Activated CD4-positive, alpha-beta T cell treated with anti-CD3 and anti-CD28 coated beads, Interleukin-2, amount 50 U/mL, for 1 hour (primary cell): ENCODE measurements at places on chromosomes 3 and 15.

DNA sequence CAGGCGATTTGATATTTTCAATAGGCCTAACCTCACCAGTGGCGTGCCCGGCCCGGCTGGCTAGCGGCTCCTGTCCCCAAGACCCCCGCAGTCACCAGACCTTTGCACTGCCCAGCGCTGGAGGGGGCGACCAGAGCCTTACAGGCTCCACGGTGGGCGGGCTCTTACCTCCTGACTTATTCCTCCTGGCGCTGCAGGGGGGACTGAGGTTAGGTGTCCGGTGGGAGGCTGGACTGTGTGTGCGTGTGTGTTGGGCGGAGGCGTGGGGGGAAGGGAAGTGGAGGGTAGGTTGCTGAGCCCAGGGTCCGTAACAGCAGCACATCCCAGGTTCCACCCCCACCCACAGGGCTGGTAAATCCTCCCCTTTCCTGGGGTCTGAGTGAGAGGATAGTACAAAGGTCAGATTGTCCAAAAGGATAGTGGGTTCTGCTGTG, 27.5 kb upstream of the THRB start:
- DNase-seq: no peak

GRCh38 chr15:50146632-50147031, 27.6 kb upstream of the ATP8B4 start:
- DNase-seq: no peak

DNA sequence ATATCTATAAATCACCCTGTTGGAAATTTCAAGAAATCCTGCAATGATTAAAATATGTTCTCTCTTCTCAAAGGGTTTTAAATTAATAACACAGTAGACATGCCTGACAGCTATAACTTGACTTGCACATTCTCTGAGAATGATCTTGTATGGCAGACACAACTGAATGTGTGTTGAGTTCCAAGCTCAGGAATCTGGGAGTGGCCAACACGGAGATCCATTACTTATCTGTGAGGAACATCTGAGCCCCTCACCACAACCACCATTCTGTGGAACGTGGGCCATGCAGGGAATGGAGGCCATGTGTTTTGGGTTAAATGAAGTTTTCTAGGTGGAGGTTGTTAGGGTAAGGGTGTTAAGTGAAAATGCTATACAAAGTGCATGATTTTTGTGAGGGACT, 105.3 kb upstream of the CHMP2B start:
- no peak for DNase-seq

GRCh38 chr15:41935566-41936020, 36.8 kb downstream of the EHD4 start:
- no peak for DNase-seq

DNA sequence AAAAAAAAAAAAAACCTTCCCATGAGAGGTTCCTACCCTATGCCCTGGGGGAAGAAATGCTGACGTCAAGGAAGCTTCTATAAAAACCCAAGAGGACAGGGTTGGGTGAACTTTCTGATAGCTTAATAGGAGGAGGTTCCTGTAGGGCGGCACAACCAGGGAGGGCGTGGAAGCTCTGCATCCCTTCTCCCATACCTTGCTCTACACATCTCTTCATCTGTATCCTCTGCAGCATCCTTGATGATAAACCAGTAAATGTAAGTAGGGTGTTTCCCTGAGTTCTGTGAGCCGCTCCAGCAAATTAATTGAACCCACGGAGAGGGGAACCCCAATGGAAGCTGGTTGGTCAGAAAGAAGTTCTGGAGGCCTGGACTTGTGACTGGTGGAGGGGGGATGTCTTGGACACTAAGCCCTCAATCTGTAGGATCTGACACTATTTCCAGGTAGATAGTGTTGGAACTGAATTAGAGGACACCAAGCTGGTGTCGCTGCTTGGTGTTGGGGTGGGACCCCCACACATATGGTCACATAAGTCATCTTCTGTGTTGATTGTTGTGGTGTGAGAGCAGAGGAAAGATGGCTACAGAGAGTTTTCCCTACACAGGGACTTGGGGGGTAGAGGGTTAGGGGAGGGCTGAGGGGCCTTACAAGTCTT, 91.5 kb downstream of the ST6GAL1 start:
- no peak for DNase-seq

DNA sequence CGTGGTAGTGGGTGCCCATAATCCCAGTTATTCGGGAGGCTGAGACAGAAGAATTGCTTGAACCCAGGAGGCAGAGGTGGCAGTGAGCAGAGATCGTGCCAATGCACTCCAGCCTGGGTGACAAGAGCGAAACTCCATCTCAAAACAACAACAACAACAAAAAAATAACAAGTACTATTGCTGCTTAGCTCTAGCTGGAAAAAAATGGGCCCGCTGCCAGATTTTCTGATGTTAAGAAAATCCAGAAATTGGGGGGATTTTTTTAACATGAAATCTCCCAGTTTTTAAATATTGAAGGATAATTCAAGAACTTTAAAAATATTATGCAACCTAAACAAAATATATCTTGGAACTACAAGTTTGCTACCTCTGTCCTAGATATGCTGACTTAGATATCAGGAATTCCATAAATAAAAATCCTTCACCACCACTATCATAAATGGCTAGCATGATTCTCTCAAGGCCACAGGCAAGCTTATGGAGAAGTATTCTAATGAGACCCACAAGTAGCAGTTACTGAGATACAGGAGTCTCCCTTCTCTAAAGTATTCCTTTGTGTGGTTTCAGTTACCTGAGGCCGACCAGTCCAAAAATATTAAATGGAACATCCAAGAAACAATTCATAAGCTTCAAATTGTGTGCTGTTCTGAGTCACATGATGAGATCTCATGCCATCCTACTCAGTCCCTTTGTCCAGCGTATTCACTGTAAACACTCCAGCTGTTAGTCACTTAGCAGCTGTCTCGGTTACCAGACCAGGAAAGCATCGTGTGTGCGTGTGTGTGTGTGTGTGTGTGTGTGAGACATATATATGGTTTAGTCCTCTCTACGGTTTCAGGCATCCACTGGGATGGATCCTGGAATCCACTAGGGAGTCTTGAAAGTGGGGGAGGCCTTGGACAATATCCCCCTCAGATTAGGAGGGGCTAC, 277.2 kb downstream of the TBL1XR1 start:
- DNase-seq: no peak

DNA sequence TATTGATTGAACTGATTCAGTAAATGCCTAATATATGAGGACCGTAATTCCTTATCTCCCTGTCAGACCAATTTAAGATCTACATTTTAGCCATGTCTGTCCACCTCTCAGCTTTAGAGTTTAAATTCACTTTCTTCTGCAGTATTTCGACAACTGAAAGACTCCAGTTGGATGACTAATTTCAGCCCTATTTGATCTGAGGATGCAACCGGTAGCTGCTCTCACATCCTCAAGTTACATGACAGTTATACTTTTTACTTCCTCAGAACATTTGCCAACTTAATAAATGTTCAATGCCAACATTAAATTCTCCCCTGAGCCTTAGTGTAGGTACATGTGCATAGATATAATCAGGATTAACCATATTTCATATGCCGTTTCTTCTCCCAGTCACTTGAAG, 2.5 kb upstream of the HHLA2 start:
- DNase-seq: no peak

GRCh38 chr3:21534462-21534861, 216.5 kb downstream of the ZNF385D start:
- no peak for DNase-seq

DNA sequence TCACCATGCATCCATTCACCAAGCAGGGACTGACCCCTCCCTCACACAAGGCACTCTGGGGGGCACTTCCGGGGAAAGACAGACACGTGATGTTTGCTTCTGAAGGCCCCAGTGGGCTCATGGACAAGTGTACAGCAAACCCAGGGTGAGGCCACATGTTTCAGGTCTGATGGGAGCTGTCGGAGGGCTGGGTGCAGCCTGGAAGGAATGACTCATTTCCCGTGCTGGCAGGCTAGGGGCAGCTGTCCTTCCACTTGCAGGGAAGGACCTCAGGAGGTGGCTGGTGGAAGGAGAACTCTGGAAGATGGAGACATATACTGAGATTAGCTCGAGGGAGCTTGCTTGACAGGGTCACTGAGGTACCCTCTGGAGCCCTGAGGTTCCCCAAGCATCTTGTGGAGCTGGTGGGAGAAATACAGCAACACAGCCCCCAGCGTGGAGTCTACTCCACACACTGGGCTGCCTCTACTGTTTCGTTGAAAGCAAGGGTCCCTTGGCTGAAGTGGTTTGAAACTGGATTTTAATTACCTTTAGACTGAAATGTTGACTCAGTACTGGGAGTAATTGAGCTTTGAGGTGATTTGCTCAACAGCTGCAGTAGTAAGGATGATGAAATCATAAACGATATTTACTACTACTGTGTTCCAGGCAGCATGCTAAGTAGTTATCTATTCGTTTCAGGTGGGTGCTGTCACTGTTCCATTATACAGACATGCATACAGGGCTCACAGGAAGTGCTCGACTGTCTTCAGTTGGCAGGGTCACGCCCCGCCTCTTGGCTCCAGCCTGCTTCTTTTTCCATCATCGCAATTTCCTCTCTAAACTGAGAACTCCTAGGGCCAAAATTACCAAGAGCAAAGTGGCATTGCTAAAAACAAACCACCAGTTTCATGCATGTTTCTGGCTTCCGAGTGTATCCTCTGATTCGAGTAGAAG, 230.4 kb downstream of the ADAMTS17 start:
- DNase-seq: no peak

DNA sequence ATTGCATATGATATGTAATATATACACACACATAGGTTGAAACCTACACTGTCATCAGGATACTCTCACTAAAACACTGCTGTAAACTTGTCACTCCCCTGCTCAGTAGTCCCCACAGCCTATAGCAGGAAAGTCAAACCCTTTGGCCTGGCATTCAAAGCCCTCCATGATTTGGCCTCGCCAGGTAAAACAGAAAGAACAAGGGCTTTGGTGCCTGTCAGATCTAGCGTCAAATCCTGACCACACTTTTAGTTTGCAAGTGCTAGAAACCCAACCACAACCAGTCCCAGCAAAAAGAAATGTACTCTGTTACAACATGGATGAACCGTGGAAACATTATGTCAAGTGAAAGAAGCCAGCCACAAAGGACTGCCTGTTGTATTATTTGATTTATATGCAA, 11.4 kb downstream of the CRABP1 start:
- no peak for DNase-seq

DNA sequence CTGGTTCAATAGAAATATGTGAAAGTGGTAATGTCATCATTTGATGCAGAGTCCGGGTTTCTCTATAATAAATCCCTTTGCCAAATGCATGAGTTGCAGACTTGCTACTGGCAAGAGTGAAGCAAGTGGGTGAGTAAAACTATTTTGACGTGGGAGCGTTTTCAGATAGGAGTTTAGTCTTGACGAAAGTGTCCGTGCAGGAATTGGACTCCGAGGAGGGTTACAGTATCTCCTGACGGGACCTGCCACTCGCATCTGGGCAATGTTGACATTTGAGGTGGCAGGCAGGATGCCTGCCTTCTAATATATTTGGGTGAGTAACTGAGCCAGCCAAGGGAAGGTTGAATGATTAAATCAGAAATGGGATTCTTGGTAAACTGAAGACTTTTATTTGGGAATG, 16.0 kb downstream of the CDV3 start:
- no peak for DNase-seq

DNA sequence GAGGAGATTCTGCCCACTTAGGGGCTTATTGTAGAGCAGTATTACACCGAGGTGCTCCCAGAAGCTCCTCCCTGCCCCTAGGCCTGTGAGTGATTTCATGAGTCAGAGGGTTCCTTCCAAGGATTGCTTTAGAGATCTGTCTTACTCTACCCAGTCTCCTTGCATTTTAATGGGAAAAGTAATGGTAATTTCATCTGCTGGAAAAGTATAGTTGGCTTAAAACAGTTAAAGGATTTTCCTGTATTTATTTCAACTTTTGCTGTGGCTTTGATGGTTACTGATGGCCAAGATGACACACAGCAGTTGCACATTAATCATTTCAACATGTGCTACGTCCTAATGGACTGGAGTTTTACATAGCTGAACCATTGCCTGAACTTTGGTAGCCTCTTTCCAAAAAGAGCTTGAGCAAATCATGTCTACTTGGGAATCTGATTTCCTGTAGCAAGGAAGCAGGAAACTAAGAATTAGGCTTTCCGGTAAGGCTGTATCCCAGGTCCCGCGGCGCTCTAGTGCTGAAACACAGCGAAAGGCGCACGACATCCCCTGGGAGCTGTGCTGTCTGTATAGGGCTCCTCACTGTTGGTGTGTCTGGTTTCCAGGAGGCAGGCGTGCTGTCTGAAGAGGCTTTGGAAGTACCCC, 9.2 kb upstream of the PGPEP1L start:
- DNase-seq: no peak

DNA sequence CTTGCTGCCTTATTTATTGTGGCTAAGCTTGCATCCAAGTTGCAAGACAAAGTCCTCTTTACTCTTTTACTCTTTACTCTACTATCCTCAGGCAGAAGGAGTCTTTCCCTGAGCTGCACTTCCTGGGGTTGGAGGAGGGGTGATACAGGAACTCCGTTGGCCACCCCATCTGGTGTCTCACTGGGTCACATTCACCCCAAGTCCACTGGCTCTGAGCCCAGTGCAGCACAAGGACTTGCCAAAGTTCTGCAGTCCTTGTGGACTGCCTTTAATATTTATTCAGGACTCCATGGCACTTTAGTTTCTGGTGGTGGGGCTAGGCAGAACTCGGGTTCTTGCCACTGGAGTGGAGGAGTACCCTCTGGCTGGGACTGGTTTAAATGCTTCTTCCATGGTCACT, 165.4 kb upstream of the KCNH8 start:
- DNase-seq: no peak

DNA sequence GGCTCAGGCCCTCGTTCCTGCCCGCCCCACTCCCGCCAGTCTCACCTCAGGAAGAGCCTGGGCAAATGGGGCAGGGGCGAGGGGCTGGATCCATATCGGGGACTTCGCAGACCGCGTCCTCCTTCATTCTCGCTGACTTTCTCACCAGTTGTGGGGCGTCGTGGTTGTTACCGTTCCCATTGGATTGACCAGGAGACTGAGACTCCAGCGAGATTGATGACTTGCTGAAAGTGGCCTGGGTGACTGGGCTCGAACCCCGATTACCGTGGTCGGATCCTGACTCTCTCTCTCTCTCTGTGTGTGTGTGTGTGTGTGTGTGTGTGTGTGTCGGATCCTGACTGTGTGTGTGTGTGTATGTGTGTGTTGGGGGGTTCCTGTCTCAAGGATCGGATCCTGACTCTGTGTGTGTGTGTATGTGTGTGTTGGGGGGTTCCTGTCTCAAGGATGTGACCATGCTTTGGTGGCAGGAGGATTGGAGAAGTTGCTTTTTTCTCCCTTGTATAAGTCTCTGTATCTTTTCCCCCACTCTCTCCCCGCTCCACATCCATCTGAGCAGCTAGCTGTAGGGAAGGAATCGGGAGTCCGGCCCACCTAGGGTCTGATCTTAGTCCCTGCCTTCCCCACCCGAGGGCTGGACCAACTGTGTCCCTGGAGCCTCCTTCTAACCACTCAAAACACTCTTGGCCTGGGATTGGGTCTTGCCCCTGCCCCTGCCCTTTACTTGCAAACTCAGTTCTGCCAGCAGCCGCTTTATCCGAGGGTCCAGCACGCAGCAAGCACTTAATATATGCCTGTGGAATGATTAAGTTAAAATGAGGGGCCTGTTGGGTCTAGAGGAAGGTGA, 603 bp downstream of the PLEKHO2 start:
- no peak for DNase-seq

GRCh38 chr3:110307065-110307809, 764.4 kb upstream of the NECTIN3 start:
- DNase-seq: no peak
